ENCODE measurements at places on chromosomes 12 and 14.

GRCh38 chr12:103833891-103834290 is 7.1 kb downstream of the NT5DC3 start:
- no peak for DNase-seq

- DNase-seq: peak; percentile 58
Observed at GRCh38 chr14:68807148-68807600, 14.3 kb upstream of the ZFP36L1 start.

- DNase-seq: peak; percentile 92
Observed at GRCh38 chr12:45234139-45234865, 18.4 kb downstream of the ANO6 start.

DNA sequence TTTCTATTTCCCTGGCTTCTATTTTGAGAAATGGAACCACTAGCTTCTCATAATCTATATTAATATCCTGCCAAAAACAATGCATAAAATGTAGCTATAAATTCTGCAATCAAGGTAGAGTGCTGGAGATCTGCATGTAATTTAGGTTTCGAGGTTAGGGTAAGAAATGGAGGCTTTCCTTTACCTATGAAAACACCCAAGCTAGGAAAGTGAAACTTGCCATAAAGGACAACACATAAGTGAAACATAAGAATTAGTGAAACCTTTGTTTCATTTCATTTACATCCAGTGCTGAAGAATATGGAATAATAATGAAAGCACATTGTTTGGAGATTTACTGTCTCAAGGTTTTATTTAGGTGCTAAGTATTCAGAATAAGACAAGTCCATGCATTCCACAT is 9.7 kb downstream of the CLEC2A start:
- no peak for DNase-seq

DNA sequence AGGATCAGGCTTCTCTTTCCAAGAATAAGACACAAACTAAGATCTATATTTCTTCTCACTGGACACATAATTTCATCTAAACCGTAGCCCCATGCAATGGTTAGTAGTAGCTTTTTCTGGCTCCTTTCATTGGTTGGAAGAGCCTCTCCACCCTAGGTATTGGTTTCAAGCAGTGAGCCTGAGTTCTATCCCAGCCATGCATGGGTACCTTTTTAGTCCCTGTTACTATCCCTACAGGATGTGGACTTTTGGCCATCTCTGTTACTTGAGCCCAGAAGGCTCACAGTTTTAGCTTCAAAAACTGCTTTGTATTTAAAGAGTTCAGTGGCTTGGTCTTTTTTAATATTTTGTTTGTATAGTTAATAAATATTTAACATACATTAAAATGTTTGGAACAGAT is 16.1 kb downstream of the PPM1A start:
- no peak for DNase-seq

GRCh38 chr12:14303661-14304155 is 61.8 kb upstream of the ATF7IP start:
- DNase-seq: no peak

DNA sequence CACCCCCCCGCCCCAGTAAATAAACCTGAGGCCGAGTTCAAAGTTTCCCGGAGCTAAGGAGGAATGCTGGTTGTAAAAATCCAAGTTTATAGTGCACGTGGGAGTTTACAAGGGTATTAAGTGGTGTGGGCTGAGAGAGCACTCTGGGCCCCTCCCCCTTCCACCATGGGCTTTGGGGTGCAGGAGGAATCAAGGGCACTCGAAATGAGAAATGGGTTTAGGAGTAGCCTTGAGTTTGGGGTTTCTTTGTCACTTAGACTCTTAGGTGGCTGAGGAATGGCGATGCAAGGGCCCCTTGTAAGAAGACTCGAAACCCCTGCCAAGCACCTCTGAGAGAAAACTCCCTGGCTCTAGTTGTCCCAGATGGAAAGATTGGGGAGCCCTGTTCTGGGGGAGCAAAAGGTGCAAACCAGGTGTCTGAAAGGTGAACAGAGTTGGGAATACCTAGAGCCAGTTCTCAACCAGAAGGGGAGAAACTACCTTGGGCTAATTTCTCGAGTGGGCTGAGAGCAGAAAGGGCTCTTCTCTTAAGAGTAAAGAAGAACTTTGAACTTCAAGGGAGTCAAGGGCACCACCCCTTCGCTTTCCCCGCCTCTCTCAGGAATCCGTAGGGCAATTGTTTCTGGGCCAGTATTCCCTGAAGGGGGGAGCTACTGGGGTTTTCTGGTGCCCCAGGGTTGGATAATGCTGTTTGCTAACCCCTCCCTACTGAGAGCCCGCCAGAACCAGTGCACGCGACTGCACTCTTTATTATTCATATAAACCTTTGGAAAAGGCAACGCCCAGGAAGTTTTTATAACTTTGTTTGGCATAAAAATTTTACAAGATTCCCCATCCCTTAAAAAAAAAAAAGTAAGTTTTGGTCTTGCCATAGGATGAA is 4.0 kb upstream of the HOTAIR start:
- DNase-seq: peak; percentile 14

DNA sequence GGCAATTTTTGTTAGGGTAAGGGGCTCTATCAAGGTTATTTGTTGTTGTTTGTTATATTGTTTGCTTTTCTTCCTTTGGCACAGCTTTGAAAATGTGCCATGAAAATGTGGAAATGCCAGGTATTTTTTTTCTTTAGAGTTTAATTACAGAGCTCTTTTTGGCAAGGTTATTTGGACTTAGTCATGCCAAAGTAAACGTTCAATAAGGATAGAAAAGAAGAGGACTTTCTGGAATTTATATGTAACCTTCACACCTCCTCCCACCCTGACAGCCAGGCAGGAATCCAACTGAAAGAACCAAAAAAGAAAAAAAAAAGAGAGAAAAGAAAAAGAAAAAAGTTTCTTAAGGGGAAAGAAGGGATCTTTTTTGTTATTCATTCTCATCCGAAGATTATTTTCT is 217.8 kb downstream of the KITLG start:
- DNase-seq: no peak

GRCh38 chr12:67276421-67276820 is 7.3 kb downstream of the CAND1 start:
- no peak for DNase-seq

DNA sequence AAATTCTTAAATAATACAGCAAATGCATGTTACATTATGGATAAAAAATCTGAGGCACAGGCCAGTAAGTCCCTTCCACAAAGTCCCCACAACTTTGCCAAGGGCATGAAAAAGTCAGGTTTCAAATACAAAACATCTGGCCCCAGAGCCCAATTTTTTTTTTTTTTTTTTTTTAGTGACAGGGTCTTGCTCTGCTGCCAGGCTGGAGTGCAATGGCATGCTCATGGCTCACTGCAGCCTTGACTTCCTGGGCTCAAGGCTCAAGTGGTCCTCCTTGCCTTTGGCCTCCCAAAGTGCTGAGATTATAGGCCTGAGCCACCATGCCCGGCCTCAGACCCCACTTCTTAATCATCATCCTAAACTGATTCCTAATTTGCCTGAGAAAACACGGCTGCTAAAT is 3.1 kb upstream of the TTC8 start:
- DNase-seq: no peak

DNA sequence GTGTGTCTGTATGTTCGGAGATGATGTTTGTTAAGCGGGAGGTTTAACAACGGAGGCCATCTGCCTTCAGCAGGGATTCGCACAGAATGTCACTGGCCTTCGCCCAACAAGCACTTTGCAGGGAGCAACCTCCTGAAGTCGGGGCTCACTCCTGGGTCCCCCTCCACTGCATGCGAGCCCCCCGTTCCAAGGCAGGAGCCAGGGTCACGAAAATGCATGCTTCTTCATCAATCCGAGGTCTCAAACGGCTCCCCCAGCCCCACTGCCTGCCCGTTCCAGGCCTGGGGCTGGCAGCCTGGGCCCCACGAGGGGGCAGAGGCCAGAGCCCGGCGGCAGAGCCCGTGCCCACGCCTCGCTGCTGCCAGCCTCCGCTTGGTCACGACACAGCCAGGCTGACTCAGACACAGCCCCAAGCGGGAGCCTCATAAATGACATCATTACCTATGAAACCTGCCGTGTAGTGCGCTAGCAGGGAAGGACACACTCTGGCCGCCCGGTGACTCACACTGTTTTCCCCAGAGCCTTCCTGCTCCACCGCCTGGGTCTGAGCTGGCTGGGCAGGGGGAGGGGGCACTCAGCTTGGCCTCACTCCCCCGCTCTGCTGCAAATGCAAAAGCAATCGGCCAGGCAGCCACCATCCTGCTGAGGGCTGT is 169.5 kb upstream of the RTL1 start:
- DNase-seq: peak; percentile 77

DNA sequence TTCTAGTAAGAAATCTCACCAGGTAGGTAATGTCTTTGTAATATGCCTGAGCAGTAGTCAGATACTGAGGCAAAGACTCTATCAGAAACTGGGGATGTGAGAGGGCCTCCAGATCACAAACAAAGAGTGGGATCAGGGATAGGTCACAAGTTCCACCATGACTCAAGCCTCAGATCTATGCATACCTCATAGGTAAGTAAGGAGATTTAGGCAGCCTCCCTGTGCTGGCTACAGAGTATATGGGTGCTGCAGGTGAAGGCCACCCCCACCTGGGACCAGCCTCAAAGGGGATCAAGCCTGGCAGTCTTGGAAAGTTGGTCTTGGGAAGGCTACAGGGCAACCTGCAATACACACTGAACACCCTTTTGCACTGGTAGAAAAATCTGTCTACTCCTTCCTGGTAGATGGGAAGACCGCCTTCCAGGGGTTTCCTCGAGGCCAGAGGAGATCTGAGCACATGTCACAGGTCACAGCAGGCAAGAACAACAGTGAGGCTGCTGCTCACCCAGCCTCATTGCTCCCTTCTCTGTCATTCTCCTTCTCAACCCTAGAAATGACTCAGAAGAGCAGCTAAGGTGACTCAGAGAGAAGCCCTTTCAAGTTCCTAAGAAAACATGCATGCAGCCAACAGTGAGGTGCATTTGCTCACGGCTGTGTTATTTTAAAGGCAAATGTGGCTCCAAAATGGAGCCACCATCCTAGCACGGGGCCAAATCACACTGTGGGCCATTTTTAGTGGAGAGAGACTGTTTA is 143.4 kb upstream of the CDKN3 start:
- DNase-seq: peak; percentile 30

DNA sequence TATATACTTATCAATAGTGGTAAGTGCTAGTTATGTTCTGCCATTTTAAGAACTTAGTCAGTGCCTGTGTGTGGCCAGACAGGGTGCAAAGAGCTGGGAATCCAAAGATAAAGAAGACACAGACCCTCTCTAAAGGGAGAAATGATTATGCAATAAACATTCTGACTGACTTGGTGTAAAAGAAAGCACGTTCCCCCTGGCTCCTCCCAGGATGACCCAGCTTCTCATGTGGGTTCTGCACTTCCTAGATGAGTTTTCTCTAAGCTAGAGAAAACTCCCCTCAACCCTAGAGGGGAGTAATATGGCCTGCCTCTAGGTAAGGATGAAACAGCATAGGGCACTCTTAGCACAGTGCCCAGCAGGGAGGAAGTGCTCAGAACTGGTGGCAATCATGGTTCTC is 231.2 kb downstream of the VRK1 start:
- no peak for DNase-seq

- peak; percentile 29 for DNase-seq
Observed at GRCh38 chr12:106084014-106084671, 54.6 kb downstream of the NUAK1 start.

Measured in HepG2 (cell line).